ENCODE measurements at places on chromosomes 1 and 21.

DNA sequence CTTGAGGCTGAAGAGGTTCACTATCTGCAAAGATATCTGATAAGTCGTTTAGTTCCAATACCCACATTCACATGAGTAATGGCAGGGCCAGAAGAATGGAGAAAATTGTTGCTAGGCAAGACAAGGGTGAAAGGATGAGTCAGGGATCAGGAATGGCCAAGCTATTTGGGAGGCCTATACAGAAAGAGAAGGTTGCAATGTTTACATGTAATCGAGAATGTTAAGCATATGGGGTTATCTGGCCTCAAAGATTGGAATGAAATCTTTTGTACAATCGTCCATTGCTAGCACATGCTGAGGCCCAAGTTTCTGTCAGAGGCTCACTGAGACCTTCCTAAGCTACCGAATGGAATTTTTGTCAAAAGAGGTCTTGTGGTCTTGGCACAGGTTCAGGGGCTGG is 299.9 kb upstream of the PLD5 start:
- DNase-seq, result no peak

GRCh38 chr1:3454811-3455618 is 550 bp downstream of the ARHGEF16 start:
- DNase-seq, result no peak

- DNase-seq, result peak; percentile 12
These were observed 47.0 kb downstream of the CYP2J2 start for GRCh38 chr1:59879574-59879973.

DNA sequence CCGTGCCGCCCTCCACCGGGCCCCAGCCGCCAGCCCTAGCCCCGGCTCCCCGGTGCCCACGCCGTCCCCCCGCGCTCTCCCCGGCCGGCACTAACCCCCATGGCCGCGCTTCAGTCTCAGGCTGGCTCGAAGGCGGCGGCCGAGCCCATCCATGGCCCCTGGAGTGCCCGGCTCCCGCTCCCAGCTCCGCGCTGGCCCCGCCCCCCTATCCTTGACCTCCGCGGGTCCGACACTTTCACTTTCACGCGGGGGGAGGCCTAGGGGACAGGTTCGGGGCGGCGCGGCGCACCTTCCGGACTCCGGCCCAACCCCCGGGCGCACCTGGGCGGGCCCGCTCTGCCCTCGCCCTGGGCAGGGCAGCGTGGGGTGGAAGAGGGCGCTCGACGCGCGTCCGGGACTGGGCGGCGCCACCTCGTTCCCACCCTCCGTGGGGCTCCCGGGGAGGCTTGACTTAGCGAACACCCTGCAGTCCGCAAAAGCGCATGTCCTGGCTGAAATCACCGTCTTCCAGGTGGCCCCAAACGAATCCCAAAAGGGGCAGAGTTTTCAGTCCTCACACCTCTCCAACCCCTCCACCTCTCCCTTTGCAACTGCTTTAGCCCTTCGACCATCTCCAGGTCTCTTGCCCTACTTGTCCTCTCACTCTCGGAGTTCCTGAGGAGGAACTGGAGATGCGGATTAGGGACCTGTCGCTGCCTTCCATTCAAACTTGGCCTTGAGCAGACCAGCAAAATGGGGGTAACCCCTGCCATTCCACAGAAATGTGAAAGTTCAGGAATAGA is 3.9 kb upstream of the DENND2D start:
- DNase-seq, result no peak

All from stimulated activated CD4-positive, alpha-beta T cell treated with anti-CD3 and anti-CD28 coated beads, Interleukin-1b, Interleukin-23, amount 100 ng/mL, for 24 hours (primary cell).